Stimulated activated CD4-positive, alpha-beta T cell treated with anti-CD3 and anti-CD28 coated beads, TNF-alpha, amount 100 ng/mL, for 1 hour (primary cell): ENCODE measurements at places on chromosomes 5 and 9.

- DNase-seq = no peak
Measured at GRCh38 chr5:178551059-178551458, 39.1 kb downstream of the COL23A1 start.

DNA sequence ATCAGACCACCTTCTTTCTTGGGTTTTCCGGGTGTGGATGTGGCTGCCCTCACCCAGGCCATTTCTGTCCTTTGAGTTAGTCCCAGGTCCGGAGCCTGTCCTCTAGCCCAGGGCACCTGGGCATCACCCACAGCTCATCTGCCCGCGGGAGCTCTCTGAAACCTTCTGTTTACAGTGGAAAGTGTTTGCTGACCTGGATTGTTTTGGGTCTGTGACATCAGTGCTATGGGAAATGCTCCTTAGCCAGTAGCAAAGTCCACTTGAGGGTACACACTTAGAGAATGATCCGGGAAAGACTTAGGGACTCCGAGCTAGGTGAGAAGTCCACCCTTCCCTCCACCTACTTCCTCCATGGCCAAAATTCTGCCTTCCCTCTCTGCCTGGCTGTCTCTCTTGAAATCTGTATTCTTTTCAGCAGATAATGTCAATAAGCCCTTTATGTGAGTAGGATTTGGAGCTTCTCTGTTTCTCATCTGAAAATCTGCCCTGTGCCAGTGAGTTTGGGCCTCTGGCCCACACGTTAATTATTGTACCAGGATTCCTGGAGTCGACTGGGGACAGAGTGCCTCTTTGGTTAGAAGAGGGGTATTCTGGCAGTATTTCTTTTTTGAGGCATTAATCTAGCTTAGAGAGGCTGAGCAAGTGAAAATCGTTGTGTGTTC is 19.9 kb downstream of the ABLIM3 start:
- no peak for DNase-seq

DNA sequence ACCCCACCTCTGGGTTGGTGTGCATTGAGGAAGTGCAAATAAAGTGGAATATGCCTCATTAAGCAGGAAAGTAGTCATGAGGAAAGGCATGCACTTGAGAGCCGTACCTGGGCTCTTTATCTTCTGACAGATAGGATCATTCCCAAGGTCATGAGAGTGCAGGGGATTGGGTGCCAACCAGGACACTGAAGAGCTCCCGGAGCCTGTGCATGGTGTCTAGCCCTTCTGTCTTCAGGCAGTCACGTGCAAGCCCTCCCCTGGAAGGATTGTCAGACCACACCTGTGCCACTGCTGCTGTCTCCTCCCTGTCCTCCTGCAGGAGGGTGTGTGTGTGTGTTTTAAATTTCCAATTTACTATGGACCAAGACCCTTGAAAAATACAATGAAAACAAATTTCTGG is 69.6 kb downstream of the PDE8B start:
- DNase-seq = no peak

DNA sequence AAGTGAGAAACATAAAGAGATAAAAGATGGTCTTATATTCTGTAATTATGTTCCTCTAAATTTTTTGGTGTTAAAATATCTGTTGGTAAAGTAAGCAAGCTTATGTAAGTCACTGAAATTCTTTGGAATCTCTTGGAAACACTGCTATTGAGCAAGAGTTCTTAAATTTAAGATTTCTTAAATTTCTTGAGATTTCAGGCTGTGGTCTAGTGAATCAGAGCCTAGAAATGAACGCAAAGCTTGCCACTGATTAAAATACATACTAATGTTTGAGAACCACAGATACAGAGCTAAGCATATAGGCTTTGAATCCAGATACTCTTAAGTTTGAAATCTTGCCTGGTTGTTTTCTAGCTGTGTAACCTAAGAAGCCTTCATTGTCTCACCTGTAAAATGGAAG is 133.4 kb downstream of the TRPM3 start:
- no peak for DNase-seq

- no peak for DNase-seq
Measured at GRCh38 chr9:101477214-101477613, 41.6 kb upstream of the ALDOB start.

DNA sequence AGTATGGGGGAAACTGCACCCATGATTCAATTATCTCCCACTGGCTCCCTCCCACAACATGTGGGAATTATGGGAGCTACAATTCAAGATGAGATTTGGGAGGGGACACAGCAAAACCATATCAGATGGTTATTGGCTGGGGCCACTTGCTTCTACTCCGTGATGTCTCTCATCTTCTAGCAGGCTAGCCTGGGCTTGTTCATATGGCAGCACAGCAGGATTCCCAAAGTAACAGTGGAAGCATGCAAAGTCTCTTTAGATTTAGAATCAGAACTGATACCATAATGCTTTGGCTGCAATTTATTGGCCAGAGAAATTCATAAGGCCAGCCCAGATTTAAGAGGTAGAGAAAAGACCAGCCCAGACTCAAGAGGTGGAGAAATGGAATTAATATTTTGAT is 126.2 kb downstream of the PTTG1 start:
- DNase-seq = no peak

DNA sequence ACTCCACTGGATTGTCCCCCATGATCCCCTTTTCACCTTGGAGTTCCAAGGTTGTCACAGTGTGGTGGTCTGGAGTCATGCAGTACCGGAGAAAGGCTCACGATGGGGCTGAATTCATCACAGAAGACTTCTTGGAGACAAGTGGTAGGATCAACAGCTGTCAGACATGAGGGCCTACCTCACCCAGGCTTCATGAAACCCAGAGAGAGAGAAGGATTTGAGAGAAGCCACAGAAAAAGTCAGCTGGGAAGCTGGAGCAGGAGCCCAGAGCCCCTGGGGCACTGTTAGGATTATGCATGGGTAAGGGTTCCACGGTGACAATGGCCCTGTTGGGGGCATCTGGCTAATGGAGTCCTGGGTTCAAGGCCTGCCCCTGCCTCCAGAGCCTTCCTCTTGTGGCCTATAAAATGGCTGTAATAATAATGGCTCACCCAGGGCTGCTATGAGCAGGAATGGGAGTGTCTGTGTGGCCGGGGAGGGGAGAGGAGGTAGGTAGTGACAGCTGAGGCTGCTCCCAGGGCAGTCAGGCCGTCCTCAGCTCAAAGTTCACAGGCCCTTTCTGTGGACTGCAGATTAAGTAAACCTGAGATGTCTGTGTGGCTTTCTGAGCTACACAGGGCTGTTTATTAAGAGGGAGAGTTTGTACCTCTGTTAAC is 910 bp downstream of the TRIM14 start:
- DNase-seq = no peak

- DNase-seq = no peak
Measured at GRCh38 chr9:79809316-79809876, 237.6 kb downstream of the TLE4 start.

DNA sequence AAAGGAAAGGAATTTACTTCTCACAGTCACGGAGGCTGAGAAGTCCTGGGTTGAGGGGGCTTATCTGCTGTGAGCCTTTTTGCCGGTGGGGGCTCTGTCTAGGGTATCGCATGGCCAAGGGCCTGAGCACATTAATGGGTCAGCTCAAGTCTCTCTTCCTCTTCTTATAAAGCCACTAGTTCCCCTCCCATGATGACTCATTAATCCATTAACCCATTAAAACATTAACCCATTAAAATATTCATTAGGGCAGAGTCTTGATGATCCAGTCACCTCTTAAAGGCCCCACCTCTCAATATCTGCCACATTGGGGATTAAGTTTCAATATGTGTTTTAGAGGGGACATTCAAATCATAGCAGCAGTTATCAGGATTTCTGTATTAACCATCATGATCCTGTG is 406.3 kb downstream of the SPOCK1 start:
- no peak for DNase-seq
